CD4-positive, alpha-beta memory T cell (primary cell): ENCODE measurements at places on chromosomes 7 and 10. TPM values are rescaled to one million over a fixed set of nuclear protein-coding genes. Genes with fewer than 3 reads are reported as not detected.
A peak's percentile ranks its signal among the peaks of the same experiment; 100 is the strongest.

DNA sequence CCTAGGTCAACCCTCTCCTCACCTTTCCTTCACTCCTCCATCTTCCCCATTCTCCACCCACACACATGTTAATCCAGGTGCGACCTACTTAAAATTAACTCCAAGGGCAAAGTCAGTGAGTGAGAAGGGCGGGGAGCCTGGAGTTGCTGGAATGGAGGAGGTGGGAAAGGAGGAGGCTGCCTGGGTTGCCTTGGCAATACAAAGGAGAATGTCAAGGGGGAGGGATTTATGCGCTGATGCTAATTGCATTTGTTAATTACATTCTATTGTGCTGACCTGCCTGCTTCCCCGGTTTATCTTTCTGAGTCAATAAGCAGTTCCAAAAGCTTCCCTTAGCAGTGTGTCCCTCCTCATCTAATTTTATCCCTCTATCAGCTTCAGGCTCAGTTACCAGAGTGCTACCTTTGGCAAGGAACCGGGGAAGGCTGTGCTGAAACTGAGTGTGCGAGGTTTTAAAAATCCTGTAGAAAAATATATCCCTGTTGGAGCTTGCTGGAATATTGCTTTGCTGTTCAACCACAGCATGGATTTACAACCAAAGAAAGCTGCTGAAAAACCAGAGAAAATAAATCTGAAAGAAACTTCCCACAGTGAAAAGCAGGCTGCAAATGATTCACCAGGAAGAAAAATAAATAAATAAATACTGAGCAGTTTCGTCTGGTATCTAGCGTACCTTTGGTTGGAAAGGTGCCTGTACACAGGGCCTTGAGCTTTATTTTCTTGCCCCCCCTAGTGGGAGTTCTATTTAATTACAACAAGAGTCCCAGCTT is 113.2 kb upstream of the DGKB start:
- DNase-seq, result peak; percentile 12

DNA sequence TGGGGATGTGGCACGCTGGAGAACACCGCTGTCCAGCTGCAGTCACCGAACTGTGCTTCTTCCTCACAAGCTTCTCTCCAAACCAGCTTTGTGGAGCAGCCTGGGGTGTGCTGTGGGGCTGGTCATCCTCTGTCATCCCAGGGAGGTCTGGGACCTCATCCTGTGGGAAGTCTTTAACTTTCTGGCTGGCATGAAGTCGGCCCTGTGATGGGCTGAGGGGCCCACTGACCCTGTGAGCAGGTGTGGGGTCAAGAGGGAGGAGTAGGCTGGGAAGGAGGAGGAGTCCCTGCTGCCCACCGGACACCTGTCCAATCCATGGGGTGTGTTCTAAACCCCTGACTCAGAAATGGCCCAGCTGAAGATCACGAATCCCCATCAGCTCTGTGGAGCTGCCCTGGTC is 136.2 kb upstream of the SHH start:
- DNase-seq, result no peak

DNA sequence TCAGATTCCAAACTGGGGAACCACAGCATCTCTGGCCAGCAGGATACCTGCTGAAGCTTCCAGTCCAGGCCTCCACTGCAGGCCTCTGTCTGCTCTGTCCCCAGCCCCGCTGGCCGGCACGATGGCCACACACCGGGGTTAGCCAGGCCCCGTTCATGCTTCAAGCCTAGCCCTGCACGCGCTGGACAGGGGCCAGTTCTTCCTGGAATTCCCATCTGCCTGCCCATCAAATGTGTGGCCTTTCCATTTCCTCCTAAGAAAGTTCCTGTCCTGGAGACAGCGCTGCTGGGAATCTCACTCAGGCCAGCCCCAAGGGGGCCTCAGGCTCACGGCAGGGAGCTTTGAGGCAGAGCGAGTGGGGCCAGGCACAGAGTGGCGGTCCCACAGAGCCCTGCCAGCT is 18.0 kb downstream of the SH2B2 start:
- DNase-seq, result no peak

DNA sequence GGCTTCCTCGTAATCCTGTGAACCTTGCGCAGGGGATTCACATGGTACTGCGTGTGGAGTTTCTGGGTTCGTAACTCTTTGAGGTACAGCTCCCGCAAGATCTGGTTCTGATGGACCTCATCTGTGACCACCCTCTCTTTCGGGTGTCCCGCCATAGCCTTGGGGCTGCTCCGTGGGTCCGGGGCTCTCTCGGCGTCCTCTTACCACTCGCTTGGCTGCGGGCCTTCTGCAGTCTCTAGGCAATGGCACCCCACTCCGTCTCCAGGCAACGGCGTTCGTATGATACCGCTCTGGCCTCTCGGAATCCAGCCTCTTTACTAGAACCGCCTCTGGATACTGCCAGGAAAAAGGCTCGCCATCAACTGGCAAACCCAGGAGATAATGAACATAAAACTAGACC is 54.7 kb upstream of the AMPH start:
- DNase-seq, result no peak

GRCh38 chr7:92456236-92456635 is 9.0 kb downstream of the GATAD1 start:
- DNase-seq, result no peak

DNA sequence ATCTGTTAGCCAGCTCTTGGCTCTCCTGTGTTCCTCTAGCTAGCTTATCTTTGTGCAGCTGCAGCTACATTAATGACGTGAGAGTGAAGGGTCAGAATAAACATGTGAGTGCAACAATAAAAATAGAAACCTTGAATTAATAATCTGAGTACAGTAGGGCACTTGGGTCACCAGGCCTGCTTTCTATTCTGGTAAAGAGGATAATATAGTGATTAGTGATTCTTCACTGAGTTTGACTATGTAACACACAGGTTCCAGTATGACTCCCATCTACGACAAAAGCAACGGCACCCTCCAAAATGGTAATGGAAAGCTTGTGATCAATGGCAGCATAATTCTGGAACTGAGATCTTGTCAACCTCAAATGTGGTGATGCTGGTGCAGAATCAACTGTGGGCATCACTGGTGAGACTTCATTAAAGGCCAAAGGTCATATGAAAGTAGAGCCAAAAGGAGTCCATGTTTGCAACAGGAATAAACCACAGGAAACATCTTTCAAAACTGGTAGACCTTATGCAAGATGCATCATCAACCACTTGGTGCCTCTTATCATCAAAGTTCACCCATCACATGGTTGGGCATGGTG is 77.6 kb downstream of the NRBF2 start:
- no peak for DNase-seq

- no peak for DNase-seq
These were observed 196.7 kb downstream of the MTERF1 start for GRCh38 chr7:91683823-91684222.

PAX2 gene
- total RNA-seq, result not detected
